Glutamatergic neuron (in vitro differentiated cells): ENCODE measurements at places on chromosomes 11 and 22. TPM values are rescaled to one million over a fixed set of nuclear protein-coding genes. Genes with fewer than 3 reads are reported as not detected.

- DNase-seq: no peak
These were observed 88.7 kb downstream of the GALNT18 start for GRCh38 chr11:11533057-11533456.

DNA sequence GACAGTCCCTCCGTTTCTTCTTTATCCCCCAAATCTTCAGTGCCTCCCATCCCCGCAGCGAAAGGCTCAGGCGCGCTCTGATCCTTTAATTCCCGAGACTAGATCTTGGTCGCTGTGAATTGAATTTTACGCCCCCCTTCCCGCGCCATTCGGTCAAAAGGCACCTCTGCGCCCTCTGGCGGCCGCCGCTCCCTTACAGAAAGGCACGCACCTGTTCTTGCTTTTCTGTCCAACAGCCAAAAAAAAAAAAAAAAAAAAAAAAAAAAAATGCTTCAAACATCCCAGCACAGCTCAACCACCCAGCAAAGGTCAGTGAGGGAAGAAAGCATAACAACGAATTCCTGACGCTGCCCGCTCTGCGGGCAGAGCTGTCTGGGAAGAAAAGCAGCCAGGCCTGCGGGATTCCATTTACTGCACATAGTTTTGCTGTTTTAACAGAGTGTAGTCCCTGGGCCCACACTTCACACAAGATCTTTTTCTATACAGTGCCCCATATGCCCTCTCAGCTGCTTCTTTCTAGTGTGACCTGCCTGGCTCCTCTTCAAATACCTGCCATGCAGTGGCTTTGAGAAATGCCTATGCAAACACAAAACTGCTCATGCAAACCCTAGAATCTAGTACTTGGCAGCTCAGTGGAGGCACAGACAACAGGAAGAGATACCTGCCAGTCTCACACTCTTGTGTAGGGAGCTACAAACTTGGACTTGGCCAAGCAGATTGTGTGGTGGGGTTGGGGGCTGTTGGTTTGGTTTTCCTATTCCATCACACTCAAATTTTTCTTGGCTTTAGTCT, 1.3 kb upstream of the ESAM start:
- DNase-seq: peak; percentile 88

DNA sequence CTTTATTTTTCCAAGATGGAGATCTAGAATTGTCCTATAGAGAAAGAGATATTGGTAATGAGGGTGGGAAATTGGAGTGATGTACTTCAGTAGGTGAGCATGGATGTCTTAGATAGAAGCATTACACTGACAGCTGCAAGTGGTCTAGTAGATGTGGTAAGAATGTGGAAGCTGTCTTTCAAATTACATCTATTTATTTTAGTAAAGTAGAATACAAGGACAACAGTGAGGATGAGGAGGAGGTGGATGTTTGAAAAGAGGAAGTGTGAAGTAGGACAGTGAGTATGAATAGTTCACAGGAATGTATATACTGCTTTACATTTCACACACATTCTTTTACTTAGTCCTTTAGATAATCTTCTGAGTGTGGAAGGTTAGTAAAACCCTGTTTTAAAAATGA, 64.2 kb downstream of the HIPK3 start:
- DNase-seq: no peak

Gene RNH1
- 85.9 TPM for total RNA-seq

DNA sequence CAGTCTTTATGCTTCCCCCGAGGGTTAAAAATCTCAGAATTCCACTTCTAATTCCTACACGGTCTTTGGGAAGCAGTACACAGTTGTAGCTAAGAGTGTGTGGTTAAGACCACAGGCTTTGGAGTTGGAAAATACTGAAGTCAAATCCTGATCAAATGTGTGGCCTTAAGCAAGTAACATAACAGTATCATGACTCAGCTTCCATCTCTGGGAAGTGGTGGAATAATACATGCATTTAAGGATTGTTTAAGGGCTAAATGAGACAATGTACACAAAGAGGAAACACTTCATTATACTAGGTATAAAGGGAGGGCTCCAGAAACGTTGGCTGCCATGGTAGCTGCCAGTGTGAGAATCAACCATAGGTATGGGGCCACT, 71.5 kb downstream of the FAT3 start:
- DNase-seq: no peak

Gene TRIM3
- total RNA-seq: 128 TPM

Gene TPP1
- total RNA-seq: 37.7 TPM

Gene NDUFC2
- total RNA-seq: 221 TPM

DNA sequence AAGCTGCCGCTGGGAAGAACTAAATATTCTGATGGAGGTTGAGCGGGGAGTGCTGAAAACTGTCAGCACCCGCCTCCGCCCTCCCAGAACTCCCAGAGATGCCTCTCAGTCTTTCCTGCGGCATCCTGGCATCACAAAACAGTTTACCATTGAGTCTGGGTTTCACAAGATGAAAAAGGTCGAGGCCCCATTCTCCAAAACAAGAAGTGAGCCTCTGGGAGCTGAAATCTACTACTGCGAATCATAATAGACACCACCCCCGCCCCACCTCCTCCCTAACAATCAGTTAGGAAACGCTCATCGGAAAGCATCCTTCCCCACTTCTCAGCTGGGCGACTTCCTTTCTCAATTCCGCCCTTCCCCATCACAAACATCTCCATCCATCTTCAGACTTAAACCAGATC, 1.0 kb downstream of the SUN2 start:
- no peak for DNase-seq

GRCh38 chr11:131275580-131275979, 94.8 kb upstream of the NTM start:
- DNase-seq: no peak

GRCh38 chr11:8732748-8733241, 50.2 kb downstream of the RPL27A start:
- no peak for DNase-seq

- no peak for DNase-seq
These were observed 127.4 kb downstream of the LARGE1 start for GRCh38 chr22:33792832-33793231.

GRCh38 chr22:44103735-44104480, 76.8 kb upstream of the PARVG start:
- no peak for DNase-seq

DNA sequence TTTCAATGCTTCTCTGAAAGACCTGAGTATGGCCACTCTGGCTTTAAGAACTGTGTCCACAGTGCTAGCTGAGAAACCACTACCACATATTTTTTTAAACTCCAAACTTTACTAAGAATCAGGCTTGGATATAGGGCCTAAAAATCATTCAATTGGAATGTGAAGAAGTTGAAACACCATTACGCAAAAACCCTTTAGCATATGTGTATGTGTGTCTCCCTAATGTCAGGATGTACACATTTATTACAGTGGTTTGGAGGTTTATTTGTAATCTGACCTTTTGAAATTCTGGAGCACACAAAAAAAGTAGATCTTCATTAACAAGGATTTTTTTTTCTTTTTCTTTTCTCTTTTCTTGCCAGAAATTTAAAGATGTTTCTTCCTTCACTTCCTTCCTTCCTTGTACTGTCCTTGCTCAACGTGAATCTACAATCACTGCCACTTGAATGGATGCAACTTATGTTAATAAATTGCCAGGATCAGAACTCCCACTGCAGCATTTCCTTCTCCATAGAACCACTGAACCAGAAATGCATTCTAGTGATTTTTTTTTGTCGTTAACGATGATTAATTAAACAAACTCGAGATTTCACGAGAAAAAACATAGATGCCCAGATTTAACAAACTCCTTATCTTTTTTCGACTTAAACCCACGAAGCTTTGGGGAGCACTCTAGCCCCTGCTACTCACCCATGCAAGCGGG, 3.1 kb upstream of the ADM start:
- DNase-seq: no peak

- DNase-seq: no peak
These were observed 34.4 kb upstream of the HEPHL1 start for GRCh38 chr11:93986716-93987115.

Gene ACAD8
- total RNA-seq: 48.0 TPM

Gene OR4D5
- not detected for total RNA-seq

- peak; percentile 40 for DNase-seq
These were observed 1.9 kb downstream of the RGL4 start for GRCh38 chr22:23692598-23693291.

- DNase-seq: no peak
These were observed 80.1 kb upstream of the BIRC3 start for GRCh38 chr11:102237096-102237735.

DNA sequence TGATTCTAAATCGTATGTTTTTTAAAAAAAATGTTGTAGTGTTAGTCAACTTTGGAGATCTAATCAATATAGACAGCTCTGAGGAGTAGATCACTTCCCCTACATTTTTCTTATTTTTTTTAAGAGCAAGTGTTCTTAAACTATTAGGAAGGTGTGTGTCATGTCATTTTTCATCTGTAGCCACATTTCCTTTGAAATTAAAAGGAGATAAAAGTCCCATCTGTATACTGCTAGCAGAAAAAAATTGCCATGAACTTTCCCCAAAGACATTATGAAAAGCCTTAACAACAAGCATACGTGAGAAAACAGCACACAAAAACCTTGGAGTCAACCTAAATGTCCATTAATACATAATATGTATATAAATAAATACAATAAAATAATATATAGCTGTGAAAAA, 286.6 kb downstream of the ETS1 start:
- DNase-seq: no peak

GRCh38 chr11:2509481-2510001, 64.7 kb downstream of the KCNQ1 start:
- peak; percentile 14 for DNase-seq

GRCh38 chr11:95714843-95715776, 74.5 kb downstream of the FAM76B start:
- no peak for DNase-seq

DNA sequence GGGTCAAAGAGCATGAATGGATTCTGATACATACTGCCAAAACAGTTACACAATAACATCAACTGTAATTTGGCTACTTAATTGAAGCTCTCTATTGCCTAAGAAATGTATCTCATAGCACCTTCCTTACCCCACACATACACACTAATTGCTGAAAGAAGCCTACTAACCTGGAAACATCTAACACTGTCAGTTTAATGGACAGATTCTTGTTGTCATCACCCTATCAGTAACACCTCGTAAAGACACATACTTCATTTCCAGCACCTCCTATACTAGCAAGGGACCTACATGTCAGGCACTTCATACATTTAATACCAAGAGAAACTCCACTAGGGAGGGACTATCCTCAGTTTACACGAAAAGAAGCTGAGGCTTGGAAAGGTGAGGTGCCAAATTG, 9.9 kb downstream of the NAP1L4 start:
- no peak for DNase-seq

- DNase-seq: no peak
These were observed 51.2 kb upstream of the PRR5 start for GRCh38 chr22:44650806-44651205.

GRCh38 chr11:91585035-91585801, 639.4 kb upstream of the FAT3 start:
- no peak for DNase-seq

- no peak for DNase-seq
These were observed 112.3 kb downstream of the MAML2 start for GRCh38 chr11:96230686-96231085.

Gene TXN2
- 66.1 TPM for total RNA-seq

DNA sequence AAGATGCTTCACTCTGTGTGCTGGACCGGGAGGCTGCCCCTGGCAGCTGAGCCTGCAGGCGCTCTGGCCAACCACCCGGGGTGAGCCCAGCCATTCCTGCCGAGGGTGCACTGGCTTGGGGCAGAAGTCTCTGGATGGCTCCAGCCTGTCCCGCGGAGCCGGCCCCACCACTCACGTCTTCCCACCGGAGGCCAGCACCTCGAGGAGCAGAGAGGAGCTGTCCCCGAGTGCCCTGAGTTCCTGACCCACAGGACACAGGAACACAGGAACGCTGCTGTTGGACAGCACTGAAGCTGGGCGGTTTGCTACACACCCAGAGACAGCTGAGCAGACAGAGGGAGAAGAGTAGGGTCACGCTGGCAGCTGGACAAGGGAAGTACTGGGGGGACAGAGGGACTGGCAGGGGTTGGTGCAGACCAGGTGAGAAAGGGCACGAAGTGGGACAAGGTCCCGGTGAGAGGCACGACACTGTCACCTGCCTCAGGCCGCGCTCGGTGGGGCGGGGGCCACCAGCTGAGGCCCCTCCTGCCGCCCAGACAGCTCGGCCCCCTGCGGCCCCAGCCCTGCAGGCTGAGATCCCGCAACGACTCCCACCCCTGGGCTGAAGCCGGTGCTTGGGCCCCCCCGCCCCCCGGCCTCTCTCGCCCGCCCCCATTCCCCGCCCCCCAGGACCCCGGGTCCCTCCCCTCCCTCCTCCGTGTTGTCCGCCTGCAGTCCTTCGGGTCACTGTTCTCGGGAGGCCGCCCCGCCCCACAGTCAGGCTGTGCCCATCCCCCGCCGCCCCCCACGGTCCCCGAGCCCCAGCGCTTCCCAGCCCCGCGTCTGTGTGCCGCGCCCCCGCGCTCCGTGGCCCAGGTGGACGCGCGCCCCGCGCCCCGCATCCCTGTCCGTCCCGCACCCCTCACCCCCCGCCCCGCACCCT, 624 bp upstream of the B4GALNT4 start:
- peak; percentile 55 for DNase-seq

Gene HPX
- total RNA-seq: 9.6 TPM

DNA sequence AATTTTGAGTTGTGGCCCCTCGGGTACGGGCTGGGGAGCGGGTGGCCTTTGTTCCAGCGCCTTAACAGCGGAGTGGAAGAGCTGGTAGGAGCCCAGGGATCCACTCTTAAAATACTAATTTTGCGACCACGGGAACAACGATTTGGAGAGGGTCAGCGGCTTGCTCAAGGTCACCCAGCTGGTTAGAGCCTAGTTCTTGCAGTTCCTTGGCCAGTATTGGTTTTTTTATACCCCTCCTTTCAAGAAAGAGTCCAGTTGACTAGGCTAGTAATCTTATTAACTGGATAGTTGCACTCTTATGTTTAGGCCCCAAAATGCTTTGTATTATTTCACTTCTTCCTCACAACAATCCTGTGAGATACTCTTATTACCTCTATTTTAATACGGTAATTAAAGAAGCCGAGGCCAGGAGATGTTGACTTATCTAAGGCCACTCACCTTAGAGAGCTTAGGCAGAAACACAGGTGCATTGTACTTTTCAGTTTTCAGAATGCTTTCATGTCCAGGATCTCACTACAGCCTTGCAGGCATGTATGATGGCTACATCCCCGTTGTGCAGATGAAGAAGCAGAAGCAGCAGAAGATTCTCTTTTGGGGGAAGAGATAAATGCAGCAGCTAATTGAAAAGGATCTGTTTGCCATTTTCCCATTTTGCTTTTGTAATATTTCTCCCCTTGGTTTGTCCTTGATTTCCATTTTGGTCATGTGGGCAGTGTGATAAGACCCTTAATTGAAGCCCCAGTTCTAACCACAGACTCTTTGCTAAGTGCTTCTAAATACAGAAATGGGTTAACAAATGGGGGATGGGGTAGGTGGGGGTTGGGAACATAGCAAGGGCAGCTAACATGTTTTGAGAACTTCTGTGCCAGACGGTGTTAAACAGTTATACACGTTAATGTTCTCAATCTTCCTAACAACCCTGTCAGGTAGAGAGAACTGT, 1.4 kb downstream of the SREBF2 start:
- no peak for DNase-seq

Gene ADAMTS8
- total RNA-seq: 0.32 TPM

DNA sequence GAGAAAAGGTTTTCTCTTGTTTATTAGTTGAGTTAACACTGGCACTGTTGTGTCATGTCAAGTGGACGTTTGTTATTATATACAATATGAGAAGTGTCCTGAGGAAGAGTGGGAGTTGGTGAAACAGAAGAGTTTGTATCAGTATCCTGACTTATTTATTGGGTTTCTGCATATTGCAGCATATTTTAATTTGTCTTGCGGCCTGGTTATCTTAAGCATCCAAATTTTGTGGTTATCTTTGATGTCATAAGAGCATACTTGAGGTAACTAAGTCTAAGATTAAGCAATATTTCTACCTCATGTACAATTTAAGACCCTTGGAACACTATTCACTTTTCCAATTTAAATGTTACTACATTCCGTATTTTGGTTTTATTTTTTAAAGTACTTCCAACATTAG, 103.5 kb downstream of the DDX10 start:
- DNase-seq: no peak
